T-cell (primary cell): ENCODE measurements at places on chromosomes 16 and 17.

DNA sequence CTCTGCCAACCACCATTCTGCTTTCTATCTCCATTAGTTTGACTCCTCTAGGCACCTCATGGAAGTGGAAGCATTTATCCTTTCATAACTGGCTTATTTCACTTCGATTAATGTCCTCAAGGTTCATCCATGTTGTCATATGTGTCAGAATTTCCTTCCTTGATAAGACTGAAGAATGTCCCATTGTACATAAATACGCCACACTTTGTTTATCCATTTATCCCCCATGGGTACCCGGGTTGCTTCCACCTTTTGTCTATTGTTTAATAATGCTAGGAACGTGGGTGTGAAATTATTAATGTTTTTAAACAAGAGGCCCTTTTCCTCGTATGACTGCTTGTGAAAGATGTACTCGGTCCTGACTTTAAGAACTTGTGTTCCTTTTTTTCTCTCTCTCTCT, 12.9 kb downstream of the MILR1 start:
- H3K4me3 ChIP-seq = no peak overlapping the region
- peaks cover 13% of the 10 kb centered on the region for H3K27me3 ChIP-seq
- H3K4me1 ChIP-seq = peaks cover 2% of the 10 kb centered on the region
- H3K27ac ChIP-seq = no peak overlapping the region

GRCh38 chr17:61400066-61400716, 548 bp downstream of the TBX2 start:
- no peak for DNase-seq
- no peak overlapping the region for H3K4me3 ChIP-seq
- H3K4me1 ChIP-seq = peaks cover 14% of the 10 kb centered on the region
- H3K27me3 ChIP-seq = peaks cover 8% of the 10 kb centered on the region
- H3K36me3 ChIP-seq = no peaks in the 10 kb centered on the region

GRCh38 chr17:81667754-81668153, 1.2 kb downstream of the CCDC137 start:
- H3K27ac ChIP-seq = no peak overlapping the region
- no peak overlapping the region for H3K4me3 ChIP-seq
- peaks cover 15% of the 10 kb centered on the region for H3K36me3 ChIP-seq
- DNase-seq = no peak

DNA sequence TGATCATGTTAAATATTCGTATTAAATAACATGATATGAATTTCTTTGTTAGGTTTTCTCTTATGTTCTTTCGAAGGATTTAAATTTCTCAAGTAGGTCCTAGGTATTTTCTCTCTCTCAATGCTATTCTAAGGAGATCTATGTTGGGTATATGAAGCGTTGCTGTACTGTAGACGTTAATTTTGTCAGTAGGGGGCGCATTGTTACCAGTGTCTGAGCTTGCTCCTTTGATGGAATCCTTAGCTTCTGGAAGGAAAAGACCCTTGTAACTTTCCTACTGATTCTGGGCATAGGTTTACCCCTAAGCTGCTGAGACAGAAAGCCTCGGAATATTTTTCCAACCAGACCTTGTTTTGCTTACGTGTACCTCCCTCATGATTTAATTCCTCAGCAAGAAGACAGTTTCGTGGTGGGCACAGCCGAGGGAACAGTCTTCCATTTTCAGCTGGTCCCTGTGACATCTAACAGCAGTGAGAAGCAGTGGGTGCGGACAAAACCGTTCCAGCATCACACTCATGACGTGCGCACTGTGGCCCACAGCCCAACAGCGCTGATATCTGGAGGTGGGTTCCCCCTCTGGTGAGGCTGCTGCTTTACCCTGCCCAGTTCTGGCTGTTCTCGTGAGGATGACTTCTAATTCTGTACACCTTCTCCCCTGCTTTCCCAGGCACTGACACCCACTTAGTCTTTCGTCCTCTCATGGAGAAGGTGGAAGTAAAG, 17.9 kb downstream of the UTP4 start:
- H3K27me3 ChIP-seq = no peaks in the 10 kb centered on the region
- no peaks in the 10 kb centered on the region for H3K4me1 ChIP-seq
- no peak for DNase-seq
- peaks cover 14% of the 10 kb centered on the region for H3K36me3 ChIP-seq

- H3K36me3 ChIP-seq = no peaks in the 10 kb centered on the region
- H3K27ac ChIP-seq = no peak overlapping the region
- no peak overlapping the region for H3K4me3 ChIP-seq
- DNase-seq = no peak
- H3K4me1 ChIP-seq = no peaks in the 10 kb centered on the region
Observed at GRCh38 chr16:12252616-12253015, 276.1 kb downstream of the SNX29 start.

DNA sequence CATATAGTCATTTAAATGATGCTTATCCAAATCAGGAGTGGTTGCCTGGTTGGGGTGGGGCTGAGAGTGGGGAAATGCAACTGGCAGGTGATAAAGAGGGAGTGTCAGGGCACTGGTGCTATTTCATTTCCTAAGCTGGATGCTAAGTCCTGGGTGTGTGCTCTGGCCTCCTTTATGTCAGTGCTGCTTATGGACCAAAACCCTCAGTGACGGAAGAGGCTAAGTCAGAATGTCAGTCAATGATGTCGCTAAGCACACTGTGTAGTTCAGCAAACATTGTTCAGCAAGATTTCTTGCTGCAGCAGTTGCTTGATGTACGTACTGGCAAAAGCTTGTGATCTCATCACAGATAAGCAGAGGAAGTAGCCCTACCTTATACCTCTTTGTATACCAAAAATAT, 16.4 kb upstream of the FLCN start:
- no peaks in the 10 kb centered on the region for H3K27me3 ChIP-seq
- no peak overlapping the region for H3K27ac ChIP-seq
- H3K4me1 ChIP-seq = no peaks in the 10 kb centered on the region

GRCh38 chr16:52149003-52149402, 397.9 kb downstream of the TOX3 start:
- H3K4me3 ChIP-seq = no peak overlapping the region
- DNase-seq = no peak
- H3K27me3 ChIP-seq = no peaks in the 10 kb centered on the region
- no peaks in the 10 kb centered on the region for H3K4me1 ChIP-seq
- no peaks in the 10 kb centered on the region for H3K36me3 ChIP-seq
